IPS DF 19.7 (cell line): ENCODE measurements at places on chromosomes 7 and 10.

GRCh38 chr10:13809427-13809826, 222.7 kb downstream of the PRPF18 start:
- no peak for DNase-seq

GRCh38 chr10:49173853-49174252, 14.3 kb downstream of the TMEM273 start:
- no peak for DNase-seq

- DNase-seq, result no peak
These were observed 24.3 kb upstream of the ITGB8 start for GRCh38 chr7:20306180-20306946.

DNA sequence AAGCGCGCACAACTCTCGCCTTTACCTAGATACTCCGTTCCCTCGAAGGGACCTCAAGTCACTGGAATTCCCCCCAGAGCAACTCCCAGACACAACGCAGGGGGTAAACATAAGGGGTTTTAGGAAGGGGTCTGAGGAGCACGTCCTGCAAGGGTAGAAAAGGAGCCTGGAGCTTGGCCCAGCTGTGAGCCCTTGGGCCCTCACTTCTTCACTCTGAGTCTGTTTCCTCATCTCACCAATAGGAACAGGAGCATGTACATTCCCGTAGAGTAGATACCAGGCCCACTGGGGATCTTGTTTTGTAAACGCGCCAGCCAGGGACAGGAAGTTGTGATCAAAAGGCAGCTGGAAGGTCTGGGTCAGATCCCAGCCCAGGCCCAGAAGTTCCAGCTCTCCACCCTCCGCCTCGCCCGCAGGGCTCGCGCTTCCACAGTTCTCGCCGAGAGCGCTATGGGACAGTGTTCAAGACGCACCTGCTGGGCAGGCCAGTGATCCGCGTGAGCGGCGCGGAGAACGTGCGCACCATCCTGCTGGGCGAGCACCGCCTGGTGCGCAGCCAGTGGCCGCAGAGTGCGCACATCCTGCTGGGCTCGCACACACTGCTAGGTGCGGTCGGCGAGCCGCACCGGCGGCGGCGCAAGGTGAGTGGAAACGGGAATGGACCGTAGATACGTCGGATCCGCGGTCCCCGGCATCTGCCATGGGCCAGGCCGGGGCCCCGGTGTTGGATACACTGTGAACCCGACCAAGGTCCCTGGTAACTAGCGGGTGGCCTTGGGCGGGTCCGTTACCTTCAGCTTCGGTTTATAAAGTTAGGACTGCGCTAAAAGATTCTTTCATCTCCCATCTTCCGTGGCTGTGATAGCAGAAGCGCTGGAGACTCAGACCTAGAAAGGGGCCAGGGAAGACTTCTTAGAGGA, 1.3 kb downstream of the CYP26C1 start:
- DNase-seq, result no peak

DNA sequence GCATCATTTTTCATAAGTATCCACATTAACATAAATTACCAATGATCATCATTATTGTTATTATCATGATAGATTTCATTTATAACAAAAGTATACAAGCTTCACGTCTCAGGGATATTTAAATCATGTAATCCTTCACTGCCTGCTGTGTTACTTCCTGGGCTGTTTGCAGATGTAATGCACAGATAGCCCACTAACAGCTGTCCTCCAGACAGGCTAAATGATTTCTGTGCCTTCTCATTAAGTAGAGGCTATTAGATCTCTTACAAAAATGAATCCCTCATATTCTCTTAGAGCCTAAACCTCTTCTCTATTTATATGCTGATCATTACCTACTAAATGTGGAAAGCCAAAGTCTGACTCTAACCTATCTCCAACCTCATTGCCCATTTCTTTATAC, 9.3 kb downstream of the PCLO start:
- DNase-seq, result no peak

- no peak for DNase-seq
These were observed 2.2 kb downstream of the IKZF1 start for GRCh38 chr7:50306494-50307367.

DNA sequence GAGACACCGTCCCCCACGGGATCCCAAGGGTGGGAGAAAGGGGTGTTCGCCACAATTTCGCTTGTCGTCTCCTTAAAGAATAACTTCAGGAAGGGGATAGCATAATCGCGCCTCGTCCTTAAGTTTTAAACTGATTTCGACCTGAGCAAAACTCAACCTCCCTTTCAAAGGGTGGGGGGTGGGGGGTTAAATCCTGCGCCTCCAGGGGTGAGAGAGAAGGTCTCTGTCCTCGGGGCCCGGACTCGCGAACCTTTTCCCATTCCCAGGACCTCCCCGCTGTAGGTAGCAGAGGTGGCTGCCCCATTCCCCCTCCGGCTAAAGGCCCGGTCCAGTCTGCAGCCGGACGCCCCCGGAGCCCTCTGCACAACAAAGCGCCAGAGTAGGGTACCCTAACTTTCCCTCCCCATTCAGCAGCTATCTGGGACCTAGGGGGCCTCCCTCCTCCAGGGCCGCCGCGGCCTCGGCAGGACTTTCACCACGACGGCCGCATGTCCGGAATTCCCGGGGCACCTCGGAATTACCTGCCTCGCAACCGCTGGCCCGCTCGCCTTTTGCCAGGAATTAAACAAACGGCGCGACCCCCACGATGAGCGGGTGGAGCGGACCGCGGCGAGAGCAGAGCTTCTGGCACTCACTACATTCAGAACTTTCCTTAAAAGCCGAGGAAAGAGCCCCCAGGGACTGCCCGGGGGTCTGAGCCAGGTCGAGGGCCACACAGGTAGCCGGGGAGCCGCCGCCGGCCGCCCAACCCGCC, 1.7 kb downstream of the CDK6 start:
- DNase-seq, result no peak

- no peak for DNase-seq
These were observed 92.9 kb downstream of the SRPK2 start for GRCh38 chr7:105295596-105296352.

DNA sequence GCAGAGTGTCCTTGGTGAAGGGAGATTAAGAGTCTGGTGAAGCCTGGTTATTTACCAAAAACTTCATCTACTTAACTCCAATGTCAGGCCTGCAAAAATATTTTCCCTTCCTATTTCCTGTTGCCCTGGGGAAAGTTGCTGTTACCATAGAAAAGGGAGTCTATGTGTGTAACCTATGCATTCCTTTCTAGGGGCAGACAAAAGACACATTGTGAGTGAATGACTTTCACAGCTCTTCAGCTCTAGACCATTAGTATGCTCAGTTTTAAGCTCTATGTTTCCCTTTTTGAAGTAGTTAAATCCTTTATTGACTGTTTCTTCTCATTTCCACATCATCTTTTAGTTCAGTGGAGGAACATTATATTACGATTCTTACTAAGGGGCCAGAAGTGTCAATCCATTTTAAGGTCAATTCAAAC, 45.6 kb upstream of the SGCE start:
- peak; percentile 40 for DNase-seq

DNA sequence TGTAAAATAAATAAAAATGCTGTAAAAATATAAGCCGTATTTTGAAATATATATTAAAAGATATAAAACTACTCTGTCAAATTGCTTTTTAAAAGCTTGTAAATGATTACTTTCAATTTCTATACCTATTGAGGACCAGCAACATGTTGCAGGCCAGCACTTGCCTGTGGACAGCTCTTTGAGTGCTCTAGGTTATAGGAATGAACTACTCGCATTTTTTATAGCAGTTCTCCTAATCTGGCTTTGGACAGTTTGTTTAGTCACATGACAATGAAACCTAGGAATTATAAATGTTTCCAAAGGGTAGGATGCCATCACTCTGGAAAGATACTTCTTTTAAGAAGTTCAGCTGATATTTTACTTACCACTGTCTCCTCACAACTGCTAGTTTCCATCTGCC, 117.7 kb upstream of the PTPRZ1 start:
- no peak for DNase-seq

DNA sequence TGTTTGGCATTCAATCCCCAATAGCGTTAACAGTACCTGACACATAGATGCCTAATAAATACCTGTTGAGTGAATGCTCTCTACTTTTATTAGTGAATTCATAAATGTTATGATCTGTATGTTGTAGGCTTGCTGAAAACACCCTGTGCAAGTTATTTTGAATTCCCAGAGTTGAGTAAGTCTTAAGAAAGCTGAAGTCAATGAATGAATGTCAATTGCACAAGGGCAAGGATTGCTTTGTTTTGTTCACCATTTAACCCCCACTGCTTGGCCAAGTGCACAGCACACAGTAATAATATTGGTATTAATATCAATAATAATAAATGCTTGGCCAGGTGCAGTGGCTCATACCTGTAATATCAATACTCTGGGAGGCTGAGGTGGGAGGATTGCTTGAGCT, 10.2 kb downstream of the CPA1 start:
- no peak for DNase-seq

- DNase-seq, result peak; percentile 50
These were observed 430.9 kb downstream of the ACTR3B start for GRCh38 chr7:153190452-153190851.

- DNase-seq, result no peak
These were observed 51.8 kb downstream of the ARHGAP12 start for GRCh38 chr10:31876652-31877352.

DNA sequence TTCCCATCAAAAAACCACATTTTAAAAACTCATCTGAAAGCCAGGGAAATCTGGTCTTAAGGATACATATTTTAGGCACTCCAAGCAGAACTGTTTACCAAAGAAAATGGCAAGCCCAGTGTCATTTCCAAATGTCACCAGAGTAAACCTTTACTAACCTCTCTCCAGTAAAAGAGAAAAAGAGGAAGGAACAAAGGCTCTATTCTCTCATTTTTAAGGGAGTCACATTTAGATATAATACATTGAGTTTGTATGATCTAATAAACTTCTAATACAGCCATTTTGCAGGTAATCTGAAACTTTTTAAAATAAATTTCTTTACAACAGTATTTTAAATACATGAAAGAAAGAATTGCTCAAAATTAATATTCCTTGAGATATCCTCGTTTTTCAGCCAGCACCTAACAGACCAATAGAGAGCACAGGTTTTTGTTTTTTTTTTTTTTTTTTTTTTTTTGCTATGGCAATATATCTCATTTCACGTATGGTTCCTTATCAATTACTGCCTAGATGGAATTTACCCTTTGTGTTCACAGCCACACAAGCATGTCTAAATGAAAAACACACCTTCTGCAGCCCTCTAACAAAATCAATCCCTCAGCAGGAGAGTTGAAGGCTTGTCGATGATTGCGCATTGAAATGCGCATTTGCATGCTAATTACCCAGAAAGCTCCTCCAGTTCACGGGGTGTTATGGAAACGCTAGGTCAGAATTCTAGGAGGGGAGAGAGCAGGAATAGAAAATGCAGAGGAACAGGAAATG, 39.8 kb upstream of the MSRB2 start:
- DNase-seq, result no peak

- no peak for DNase-seq
These were observed 3.2 kb downstream of the GALNT17 start for GRCh38 chr7:71135116-71135515.

DNA sequence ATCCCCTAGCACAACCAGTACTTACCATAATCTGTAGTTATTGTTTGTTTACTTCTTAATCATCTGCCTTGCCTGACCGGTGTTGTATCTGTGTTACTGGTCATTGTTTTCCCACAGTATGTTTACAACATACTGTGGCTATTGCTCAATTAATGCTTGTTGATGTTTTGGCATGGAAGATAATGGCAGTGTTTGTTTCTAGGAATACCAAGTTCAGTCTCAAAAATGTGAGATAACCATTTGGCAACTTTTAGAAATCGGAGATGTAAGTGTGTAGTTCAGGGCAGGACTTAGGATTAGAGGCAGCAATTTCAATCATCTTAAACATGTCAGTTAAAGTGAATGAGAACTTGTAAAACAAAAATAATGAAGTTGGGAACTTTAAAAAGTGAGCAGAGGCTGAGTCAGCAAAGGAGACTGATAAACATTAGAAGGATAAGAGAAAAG, 8.2 kb downstream of the MINDY3 start:
- DNase-seq, result no peak

DNA sequence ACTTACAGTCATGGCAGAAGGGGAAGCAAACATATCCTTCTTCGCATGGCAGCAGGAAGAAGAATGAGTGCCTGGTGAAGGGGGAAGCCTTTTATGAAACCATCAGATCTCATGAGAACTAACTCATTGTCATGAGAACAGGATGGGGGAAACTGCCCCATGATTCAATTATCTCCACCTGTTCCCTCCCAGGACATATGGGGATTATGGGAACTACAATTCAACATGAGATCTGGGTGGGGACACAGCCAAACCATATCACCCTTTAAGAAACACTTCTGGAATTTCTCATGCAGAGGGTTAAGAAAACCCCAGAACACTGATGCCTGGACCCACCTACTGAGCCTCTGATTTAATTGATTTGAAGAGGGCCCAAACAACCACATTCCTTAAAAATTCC, 63.3 kb upstream of the DNAJB12 start:
- no peak for DNase-seq

DNA sequence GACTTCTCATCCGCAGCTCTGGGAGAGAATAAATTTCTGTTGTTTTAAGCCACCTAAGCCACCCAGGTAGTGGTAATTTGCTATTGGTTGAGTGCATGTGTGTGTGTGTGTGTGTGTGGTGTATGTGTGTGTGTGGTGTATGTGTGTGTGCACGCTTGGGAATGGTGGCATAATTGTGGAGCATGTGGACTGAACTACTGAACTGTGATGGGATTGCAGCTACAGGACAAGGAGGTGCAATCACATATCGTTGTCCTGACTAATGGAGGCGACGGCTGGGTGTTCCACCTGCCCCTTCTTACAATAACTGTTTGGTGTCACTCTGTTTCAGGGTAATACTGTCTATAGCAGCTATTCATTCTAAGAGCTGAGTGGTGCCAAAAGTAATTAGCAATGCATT, 448.7 kb upstream of the PFKP start:
- DNase-seq, result no peak

GRCh38 chr10:24825551-24825950, 101.9 kb upstream of the ARHGAP21 start:
- DNase-seq, result no peak

- DNase-seq, result no peak
These were observed 119.7 kb downstream of the PON1 start for GRCh38 chr7:95204618-95205017.

DNA sequence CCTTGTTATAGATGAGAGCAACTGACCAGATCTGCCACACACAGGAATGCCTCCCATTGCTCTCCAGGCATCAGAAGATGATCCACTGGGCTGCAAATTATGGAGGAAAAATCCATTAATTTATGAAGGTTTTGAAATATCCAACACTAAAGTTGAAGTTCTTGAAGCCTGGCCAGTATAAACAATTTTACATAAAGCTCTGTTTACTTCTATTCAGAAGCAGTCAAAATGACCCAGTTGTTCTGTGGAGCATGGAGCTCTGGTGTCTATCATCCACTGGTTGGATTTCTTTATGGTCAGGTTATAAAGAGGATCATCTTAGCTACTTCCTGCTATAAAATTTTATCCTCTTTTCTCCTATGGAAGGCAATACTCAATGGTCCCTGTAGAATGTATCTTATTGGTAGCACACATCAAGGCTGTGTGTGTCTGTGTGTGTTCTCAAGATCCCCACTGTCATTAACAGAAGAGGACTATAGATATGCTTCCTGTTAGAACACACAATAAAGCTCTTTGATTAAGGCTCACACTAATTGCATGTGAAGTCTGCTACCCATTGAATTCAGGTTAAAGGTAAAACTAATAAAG, 747.4 kb downstream of the SUGCT start:
- DNase-seq, result no peak

- DNase-seq, result no peak
These were observed 539.6 kb downstream of the CNTNAP2 start for GRCh38 chr7:146655928-146656797.

GRCh38 chr7:26673271-26673670, 191.1 kb downstream of the SKAP2 start:
- DNase-seq, result no peak
